ENCODE measurements at places on chromosomes 13 and 19.

GRCh38 chr19:7597689-7598088 is 2.0 kb downstream of the CAMSAP3 start:
- no peak for DNase-seq

DNA sequence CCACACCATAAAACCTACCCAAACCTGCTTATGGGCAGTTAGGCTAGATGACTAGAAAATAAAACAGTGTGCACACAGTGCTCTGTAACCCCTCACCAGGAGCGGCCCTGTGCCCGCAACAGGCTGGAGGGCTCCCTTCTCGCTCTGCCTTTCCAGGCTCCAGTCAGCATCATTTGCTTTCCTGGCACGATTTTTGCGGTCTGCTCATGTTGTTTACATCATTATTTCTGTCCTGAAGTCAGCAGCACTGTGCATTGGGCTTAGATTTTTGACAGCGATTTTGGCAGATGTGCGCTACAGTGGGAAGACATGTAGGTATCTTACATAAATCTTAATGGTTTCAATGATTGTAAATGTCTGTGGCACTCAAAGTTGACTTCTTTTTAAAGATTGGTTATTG is 344.0 kb downstream of the MTUS2 start:
- DNase-seq, result no peak

- DNase-seq, result no peak
Measured at GRCh38 chr13:85140192-85140591, 659.0 kb downstream of the SLITRK6 start.

- no peak for DNase-seq
Measured at GRCh38 chr13:98893371-98893770, 84.5 kb downstream of the DOCK9 start.

DNA sequence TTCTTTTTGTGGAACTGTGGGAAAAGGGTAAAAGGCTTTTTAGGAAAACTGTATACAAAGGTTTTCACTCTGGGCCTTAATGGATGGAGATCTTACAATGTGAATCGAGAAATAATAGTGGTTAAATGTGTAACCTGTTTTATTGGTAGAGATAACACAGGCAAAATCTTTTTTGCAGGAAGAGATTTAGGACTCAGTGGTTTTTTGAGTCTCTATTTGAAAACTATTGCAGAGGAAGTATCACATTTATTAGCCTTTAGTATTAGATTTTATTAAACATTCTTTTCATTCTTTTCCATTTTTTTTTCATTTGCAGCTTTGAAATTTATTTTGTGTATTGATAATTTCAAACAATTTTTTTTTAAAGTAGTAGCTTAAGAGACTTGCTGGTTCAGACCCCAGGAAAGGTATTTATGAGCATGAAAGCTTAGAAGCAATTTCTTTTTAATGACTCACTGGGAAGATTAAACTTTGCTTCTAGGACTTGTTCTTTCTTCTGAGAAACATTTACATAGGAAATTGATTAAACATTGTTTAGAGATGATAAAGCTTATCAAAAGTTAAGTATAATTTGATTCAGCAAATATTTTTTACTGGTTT is 10.5 kb downstream of the KLF5 start:
- no peak for DNase-seq

- DNase-seq, result no peak
Measured at GRCh38 chr13:77952276-77952675, 33.6 kb upstream of the EDNRB start.

GRCh38 chr19:46513461-46514236 is 18.0 kb upstream of the PNMA8B start:
- peak; percentile 74 for DNase-seq

DNA sequence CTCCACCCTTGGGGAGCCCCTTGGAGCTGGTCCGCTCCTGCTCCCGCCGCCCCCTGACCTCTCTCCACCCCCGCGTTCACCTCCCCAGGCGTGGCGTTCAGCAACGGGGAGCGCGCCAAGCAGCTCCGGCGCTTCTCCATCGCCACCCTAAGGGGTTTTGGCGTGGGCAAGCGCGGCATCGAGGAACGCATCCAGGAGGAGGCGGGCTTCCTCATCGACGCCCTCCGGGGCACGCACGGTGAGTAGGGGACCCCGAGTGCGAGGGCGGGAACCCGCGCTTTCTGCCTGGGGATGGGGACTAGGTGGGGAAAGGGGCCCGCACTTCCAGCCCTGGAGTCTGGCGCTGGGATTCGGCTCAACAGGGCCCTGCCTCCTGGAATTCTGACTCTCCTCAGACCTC is 1.7 kb downstream of the CYP2A13 start:
- DNase-seq, result no peak

GRCh38 chr19:43555185-43555770 is 20.0 kb downstream of the XRCC1 start:
- DNase-seq, result peak; percentile 67

GRCh38 chr19:52343548-52343947 is 7.5 kb downstream of the ZNF610 start:
- DNase-seq, result peak; percentile 82

DNA sequence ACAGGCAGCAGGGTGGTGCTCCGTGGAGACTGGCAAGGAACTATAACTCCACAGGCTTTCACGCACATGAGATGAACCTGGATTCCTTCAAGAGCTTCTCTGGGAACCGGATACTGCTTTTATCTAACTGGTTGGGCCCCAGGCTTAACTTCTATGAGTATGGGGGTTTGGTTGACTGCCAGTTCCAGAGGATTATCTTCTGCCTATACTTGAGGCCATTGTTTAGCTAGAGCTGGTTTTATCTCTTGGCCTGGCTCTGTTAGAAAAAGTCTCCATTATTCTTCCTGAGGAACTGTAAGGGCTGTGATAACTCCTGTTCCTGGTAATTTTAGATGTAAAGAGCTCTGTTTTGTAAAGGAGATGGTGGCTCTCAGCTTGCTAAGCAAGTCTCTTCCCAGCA is 40.9 kb downstream of the ZNF846 start:
- peak; percentile 4 for DNase-seq

- DNase-seq, result no peak
Measured at GRCh38 chr19:29579308-29579910, 26.7 kb upstream of the POP4 start.

- DNase-seq, result peak; percentile 68
Measured at GRCh38 chr19:18233224-18233825, 7.1 kb upstream of the PDE4C start.

- DNase-seq, result no peak
Measured at GRCh38 chr19:45621976-45622503, 17.2 kb downstream of the EML2 start.

DNA sequence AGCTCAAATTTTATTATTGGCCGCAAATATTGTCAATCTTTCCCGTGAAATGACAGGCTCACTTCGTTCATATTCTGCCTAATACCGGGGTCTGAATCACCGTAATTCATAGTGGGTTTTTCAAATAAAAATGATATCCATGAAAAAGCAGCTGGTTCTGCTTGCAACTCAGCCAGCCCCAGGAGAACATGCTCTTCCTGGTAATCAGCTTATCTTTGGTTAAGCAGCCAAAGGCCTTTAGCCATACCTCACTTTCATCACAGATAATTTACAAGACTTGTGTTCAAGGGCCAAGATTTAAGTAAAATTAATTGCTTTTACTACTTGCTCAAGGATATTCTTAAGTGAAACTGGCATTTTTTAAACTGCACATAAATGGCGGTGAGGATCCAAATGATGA is 22.5 kb downstream of the RNASEH2B start:
- DNase-seq, result no peak

GRCh38 chr13:42971691-42972347 is 20.2 kb downstream of the EPSTI1 start:
- no peak for DNase-seq

GRCh38 chr19:22628401-22628800 is 5.7 kb upstream of the ZNF492 start:
- DNase-seq, result no peak

GRCh38 chr13:50133358-50133953 is 118.2 kb downstream of the KCNRG start:
- no peak for DNase-seq

DNA sequence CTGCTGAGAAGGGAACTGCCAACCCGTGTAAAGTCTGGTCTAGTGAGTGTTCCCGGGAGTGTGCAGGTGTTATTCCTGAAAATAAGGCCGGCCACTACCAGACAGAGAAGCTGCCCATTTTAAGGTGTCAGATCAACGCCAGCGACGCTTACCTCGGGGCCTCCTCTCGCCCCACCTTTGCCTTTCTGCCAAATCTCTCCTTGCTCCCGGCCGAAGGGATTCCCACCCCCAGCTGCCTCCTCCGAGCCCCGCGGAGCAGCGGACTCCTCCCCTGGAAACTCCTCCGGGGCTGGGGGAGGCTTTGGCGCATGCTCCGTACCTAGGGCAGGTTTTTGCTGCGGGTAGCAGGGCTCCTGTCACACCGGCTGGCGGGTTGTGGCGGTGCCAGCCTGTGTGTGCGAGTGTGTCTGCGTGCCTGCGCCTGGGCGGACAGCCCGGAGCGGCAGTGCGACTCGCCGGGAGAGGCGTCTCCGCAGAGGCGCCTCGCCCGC is at the start of gene HS6ST3:
TSS of gene HS6ST3 (plus strand) at position 359 of the 491 bp plus-strand sequence.
- peak; percentile 32 for DNase-seq

DNA sequence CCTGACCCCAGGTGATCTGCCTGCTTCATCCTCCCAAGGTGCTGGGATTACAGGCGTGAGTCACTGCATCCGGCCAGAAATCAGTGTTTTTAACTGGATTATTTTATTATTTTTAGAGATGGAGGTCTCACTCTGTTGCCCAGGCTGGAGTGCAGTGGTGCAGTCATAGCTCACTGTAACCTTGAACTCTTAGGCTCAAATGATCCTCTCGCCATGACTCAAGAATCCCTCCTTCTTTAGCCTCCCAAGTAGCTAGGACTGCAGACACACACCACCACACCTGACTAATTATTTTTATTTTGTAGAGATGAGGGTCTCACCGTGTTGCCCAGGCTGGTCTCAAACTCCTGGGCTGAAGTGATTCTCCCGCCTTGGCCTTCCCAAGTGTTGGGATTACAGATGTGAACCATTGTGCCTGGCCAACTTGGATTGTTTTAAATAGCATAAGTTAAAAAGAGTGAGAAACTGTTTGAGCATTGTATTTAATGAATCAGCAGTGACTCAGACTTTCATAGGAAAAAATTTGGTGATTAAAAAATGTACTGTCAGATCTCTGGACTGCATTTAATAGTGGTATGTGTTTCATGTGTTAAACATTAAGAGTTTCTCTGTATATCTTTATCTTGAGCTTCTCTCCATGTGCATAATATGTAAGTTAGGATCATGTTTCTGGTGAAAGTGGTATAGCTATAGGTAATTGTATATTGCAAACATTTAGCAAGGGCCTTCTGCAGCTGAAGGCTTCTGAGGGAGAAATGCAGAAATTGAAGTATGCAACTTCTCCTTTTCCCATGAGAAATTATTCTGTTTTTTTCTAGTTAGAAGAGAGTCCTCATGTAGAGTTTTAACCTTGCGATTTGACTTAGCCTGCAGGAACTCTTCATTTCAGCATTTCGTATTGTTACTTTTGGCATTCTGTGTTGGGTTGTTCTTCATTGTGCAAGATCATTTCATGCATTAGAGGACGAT is 121.2 kb downstream of the PCCA start:
- no peak for DNase-seq
